Iris pigment epithelial cell (primary cell): ENCODE measurements at places on chromosomes 16 and 17.

- no peak for DNase-seq
Observed at GRCh38 chr17:73559532-73559931, 84.7 kb downstream of the SDK2 start.

GRCh38 chr17:69516911-69517310, 102.4 kb downstream of the MAP2K6 start:
- no peak for DNase-seq

- no peak for DNase-seq
Observed at GRCh38 chr17:57852092-57852954, 2.5 kb upstream of the MRPS23 start.

DNA sequence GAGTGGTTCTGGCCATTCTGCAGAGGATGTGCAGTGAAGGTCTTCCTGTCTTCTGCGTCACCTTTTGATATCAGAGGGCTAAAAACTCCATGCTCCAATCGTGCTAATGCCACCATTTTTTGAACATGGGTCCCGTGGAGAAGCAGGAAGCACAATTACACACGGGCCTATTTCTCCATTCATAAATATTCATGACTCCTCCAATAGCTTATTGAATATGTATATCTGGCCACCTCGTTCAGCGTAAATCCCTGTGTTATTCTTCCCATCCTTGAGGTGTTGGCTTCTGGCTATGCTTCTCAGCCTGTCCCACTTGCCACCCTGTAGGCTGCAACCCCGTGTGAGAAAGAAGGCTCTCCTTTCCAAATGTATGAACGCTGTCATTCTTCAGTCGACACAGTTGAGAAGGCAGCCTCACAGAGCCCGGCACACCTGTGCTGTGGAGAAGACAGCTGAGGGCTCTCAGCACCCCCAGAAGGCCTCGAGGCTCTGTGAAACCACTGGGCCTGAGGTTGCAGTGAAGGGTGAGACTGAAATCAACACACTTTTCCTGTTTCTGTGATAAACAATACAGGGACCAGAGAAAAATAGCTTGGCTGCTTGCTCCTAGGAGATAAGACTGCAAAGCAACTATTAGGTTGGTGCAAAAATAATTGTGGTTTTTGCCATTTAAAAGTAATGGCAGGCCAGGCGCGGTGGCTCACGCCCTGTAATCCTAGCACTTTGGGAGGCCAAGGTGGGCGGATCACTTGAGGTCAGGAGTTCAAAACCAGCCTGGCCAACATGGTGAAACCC, 4.9 kb upstream of the ANKRD40CL start:
- no peak for DNase-seq

DNA sequence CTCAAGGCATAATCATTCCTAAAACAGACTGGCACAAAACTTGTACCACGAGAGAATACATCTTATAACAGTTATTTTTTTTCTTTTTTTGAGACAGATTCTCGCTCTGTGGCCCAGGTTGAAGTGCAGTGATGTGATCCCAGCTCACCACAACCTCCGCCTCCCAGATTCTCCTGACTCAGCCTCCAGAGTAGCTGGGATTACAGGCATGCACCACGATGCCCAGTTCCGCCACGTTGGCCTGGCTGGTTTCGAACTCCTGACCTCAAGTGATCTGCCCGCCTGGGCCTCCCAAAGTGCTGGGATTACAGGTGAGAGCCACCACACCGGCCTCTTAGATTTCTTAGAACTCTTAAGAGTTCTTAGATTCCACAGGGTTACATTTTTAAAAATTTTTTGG, 4.1 kb downstream of the NUFIP2 start:
- no peak for DNase-seq

DNA sequence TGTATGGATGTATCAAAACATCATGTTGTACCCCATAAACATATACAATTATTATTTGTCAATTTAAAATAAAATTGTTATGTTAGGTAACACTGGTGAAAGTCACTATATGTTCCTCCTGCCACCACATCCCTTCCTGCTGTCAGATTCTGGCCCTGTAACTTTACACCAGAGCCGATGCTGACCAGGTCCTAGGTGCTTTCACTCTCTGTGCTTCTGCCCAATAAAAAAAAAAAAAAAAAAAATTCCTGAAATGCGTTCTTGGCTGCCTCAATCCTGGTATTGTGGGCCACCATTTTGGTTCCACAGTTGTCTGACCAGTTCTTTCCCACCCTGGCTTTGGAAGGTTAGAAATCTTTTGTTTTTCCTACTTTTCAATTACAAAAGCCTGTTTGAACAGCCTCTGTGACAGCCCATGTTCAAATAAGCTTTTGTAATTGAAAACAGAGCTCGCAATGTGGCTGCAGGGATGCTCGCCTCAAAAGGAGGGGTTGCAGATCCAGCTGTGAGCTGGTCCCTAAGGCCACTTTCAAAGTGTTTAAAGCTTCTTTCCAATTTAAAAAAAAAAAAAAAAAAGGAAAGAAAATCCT, 831.0 kb upstream of the EEF2KMT start:
- no peak for DNase-seq

DNA sequence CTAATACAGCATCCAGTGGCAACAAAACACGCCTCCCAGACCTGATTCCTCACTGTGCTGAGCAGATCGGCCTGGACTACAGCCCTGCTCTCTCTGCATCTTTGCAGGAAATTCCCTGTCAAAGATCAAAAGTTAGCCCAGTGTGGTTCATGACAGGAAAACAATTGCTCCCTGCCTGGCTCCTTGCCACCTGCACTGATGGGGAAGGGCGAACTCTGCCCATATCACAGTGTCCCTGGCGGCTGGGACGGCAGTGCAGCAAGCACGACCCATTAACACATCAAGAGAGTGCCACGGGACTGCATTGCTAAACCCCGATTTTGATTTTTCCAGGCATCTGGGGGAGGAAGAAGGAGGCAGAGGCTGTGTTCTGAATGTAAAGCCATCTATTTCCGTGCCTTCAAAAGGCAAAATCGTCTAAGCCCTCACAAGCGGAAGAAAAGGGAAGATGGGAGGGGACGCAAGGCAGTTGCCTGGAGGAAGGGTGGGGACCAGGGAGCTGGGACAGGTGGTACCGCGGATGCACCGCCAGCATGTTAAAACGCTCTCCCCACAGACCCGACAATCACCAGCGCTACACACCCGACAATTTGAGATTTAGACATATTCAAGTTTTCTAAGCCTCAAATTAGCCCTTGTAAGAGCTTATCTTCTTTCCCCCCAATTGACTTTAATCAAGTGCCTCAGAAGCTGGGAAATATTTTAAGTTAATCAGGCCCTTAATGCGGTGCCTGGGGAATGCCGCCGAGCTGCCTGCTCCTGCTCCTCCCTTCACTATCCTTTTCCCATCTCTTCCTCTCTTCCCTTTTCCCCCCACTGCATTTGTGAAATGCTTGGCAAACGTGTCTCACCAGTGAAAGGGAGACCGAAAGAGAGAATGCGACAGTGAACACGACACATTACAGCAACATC, 238.8 kb upstream of the CDH5 start:
- DNase-seq, result peak; percentile 26

GRCh38 chr16:46894036-46894672, 10.0 kb downstream of the GPT2 start:
- no peak for DNase-seq

DNA sequence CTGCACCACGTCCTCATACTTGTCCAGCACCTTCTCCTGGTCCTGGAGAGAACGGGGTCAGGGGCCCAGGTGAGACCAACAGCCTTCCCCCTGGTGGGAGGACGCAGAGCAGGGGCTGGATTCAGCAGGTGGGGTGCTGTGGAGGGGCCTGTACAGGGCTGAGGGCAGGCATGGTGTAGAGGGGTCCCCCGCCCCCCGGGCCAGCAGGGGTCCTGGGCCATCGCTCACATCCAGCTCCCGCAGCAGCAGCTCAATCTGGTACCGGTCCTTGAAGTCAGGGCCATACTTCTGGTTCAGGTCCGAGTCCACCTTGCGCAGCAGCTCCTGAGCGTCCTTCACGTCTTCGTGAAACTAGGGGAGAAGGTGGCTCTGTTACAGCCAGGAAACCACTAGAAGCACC, 41.6 kb downstream of the PPL start:
- no peak for DNase-seq

DNA sequence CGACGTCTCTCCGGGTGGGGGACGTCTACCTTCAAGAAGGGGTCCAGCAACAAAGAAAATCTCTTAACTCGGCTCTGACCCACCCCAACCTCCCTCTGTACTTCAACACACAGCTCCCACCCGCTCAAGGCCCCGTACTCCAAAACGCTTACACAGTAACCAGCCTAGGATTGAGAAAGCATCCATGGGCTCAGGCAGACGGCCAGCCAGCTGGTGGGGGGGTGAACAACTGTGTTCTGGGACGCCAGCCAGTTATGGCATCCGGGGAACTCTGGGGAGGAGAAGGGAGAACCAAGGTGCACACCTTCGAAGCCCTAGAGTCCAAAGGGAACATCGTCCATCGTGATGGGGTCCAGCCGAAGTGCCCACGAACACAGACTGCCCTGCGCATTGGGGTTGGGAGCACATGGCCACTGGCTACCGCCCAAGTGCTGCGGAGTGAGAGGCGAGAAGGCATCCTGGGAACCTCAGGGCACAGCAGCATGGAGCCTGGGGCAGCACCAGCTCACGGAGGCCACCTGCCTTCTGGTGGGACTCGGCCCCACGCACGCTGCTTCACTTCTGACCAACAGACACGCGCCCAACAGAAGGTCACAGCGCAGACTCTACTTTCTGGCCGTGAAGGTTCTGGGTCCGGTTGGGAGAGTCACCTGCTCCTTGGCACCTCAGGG, 14.3 kb downstream of the SLC16A3 start:
- peak; percentile 88 for DNase-seq

DNA sequence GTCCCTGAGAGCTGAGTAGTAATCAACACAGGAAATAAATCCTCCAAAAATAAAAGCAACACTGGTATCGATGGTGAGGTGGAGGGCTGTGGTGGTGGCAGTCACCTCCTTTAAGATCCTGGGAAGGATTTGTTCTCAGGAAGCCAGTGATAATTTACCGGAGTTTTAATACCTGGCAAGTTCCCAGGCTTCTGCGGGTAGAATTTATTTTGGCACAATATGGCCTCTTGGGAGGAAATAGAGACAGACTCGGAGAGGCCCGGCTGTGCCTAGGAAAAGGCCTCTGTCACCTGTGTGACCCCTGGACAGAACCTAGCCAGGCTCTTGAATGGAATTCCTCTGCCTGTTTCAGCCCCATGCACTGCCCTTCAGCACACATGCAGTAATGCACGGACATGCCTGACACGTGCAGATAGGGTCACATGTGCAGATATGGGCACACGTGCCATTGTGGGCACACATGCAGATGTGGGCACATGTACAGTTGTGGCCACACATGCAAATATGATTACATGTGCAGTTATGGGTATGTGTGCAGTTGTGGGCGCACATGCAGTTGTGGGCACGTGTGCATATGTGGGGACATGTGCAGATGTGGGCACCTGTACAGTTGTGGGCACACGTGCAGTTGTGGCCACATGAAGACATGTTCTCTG, 33.5 kb downstream of the MGAT5B start:
- no peak for DNase-seq

DNA sequence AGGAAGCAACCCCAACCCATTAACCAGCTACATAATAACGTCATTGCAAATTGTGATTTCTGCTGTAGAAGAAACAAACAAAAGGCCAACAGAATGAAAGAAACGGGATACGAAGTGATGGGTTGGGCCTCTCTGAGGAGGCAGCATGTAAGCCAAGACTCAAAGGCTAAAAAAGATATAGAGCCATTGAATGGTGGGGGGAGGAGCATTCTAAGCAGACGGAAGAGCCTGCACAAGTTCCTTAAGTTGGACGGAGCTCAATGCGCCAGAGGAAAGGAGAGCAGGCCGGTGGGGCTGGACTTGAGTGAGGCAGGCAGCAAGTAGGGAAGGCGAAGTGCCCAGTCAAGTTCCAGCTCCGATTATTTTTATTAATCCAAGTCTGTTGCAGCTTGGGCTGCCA, 160.3 kb downstream of the SHISA9 start:
- DNase-seq, result no peak

GRCh38 chr17:7177191-7177953, 1.8 kb downstream of the ASGR1 start:
- peak; percentile 58 for DNase-seq

GRCh38 chr17:36617773-36618172, 16.4 kb downstream of the MRM1 start:
- no peak for DNase-seq

DNA sequence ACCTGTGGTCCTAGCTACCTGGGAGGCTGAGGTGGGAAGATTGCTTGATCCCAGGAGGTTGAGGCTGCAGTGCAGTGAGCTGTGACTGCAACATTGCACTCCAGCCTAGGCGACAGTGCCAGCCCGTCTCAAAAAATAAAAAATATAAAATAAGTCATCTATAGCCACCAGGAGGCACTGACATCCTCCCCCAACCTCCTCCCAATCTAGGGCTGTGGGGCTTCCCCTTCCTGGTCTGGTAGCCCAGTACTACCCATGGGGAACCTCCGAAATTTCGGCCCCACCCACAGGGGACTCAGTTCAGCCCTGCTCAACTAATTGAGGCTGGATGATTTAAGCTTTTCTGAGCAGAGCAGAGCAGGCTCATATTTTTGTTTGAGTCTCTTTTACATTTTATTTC, 3.2 kb downstream of the ZSCAN10 start:
- DNase-seq, result no peak

DNA sequence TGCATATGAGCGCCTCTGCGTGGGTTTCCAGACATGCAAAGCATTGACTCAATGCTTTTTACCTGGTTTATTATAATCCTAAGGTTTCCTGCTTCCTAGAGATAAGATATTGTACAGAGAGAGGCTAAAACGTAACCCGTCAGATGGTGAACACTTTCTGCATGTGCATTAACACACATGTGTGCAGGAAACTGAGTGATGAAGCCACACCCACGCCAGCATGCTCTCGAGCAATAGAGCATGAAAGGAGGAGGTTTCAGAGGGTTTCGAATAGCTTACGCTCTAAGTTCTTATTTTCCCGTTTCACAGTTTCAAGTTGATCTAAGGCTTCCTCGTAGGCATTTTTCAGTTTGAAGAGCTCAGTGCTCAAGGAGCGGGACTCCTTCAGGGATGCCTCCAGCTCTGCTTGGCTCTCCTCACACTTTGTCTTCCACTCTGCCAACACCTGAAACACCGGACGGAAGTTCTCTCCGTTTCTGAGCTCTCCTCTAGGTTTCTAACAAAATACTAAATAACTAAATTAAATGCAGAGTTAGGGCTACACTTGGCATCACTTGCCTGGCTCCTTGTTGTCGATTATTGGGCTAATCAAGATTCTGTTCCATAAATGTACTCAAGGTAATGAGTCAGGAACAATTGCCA, 23.2 kb downstream of the MYH3 start:
- DNase-seq, result no peak
